ENCODE measurements at places on chromosomes 11 and 22. TPM values are rescaled to one million over a fixed set of nuclear protein-coding genes. Genes with fewer than 3 reads are reported as not detected.

DLG2 gene
- total RNA-seq, result 1.7 TPM

RAB39A gene
- not detected for total RNA-seq

MADD gene
- total RNA-seq, result 20.4 TPM

SERHL2 gene
- total RNA-seq, result 2.8 TPM

KDM4E gene
- total RNA-seq, result not detected

- H3K27me3 ChIP-seq, result no peaks in the 10 kb centered on the region
- peaks cover 21% of the 10 kb centered on the region for H3K4me1 ChIP-seq
- no peak for DNase-seq
- no peaks in the 10 kb centered on the region for H3K36me3 ChIP-seq
Measured at GRCh38 chr11:75920848-75921247, 105.8 kb downstream of the UVRAG start.

DNA sequence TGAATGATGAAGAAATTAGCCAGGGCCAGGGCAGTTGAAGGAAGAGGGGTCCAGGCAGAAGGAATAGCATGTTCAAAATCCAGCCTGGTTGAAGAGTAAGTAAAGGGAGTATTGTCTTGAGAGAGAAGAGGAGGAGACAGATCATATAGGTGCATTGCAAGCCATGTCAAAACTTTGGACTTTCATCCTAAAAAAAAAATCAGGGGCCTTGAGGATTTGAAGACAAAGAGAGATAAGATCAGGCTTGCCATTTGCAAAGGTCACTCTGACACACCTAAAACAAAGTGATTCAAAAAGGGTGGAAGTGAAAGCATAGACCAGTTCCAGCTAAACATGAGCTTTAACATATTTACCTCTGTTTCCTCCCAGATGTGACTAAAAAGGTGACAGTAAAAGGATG, 95.7 kb upstream of the DRD2 start:
- no peak overlapping the region for H3K4me3 ChIP-seq
- H3K36me3 ChIP-seq, result no peaks in the 10 kb centered on the region
- DNase-seq, result no peak
- H3K4me1 ChIP-seq, result no peaks in the 10 kb centered on the region

All from GM23248 (cell line).